ENCODE measurements at places on chromosomes 2 and 18.

DNA sequence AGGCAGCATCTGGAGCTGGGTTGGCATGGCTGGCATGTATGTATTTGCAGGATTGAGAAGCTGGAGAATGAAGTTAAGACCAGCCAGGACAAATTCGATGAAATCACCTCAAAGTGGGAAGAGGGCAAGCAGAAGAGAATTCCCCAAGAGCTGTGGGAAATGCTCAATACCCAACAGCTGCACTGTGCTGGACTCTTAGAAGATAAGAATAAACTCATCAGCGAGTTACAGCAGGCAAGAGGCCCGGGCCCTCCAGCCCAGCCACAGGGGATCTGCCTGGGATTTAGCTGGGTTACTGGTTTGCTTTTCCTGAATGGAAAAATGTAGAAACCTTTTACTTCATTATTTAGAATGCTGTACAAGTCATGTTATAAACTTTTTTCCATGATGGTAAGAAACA is 22.5 kb downstream of the DRC1 start:
- DNase-seq: no peak

DNA sequence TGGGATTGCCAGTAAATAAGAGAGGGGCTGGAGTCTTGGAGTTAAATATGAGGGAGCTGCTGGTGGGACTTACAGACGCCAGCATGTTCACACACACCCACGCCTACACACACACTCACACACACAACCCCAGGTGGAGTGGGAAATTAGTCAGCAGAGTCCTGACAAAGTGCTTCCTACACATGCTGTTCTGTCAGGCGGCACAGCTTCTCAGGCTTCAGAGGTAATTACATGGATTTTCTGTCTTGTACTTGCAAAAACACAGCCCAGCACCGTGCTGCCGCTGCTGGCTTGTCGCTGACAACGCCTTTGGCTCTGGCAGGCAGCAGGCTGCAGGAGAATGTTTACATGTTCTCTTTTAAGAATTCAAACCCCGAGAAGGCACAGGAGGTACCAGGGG is 1186.3 kb upstream of the CELF4 start:
- DNase-seq: no peak

- no peak for DNase-seq
These were observed 79.7 kb downstream of the HS1BP3 start for GRCh38 chr2:20571231-20571630.

DNA sequence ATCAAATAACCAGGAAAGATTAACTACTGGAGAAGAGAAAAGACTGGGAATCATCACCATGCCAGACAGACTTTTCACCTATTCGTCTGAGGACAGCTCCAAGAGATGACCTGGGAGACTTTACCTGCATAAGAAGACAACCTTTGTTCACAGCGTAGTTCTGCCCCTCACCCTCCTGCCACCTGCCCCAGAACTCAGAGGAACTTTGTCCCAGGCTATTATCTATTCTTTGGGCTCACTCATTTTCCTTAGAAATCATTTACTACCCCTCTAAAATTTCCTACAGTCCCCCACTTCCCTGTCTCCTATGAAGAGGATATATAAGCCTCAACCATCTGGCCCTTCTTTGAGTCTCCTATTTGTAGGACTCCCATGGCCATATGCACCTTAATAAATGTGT is 19.3 kb upstream of the COPS8 start:
- DNase-seq: no peak

DNA sequence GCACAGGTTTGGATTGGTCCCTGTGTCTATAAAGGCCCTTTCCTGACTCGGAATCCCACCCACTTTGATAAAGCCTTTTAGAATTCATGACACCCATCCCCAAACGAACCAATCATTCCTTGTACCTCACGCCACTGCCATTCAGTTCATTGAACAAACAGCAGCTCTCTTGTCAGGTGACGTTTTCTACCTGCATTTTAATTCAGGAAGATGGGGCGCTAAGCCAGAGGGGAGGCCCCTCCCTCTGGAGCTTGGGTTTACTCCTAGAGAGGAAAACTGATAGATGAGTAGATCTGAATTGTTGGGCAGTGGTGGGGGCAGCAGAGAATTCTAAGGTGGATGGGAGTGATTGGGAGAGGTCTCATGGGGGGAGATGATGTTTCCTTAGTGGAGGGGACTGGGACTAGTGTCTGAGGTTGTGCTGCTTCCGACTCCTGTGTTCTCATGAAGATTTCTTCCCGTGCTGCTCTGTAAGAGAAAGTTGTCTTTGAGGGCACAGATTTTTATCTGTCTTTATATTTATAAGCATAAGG is 9.6 kb downstream of the RRM2 start:
- no peak for DNase-seq

DNA sequence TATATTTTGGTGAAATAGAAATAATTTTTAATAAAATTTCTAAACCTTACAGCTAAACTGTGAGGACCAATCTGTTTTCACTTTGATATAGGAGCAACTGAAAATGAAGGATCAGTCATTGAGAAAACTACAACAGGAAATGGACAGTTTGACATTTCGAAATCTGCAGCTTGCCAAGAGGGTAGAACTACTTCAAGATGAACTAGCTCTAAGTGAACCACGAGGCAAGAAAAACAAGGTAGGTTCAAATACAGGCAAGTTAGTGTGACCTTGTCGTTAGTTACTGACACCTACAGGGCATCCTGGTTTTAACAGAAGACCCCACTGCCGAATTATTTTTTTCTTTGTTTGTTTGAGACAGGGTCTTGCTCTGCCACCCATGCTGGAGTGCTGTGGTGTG is 75.5 kb upstream of the STON1 start:
- no peak for DNase-seq

DNA sequence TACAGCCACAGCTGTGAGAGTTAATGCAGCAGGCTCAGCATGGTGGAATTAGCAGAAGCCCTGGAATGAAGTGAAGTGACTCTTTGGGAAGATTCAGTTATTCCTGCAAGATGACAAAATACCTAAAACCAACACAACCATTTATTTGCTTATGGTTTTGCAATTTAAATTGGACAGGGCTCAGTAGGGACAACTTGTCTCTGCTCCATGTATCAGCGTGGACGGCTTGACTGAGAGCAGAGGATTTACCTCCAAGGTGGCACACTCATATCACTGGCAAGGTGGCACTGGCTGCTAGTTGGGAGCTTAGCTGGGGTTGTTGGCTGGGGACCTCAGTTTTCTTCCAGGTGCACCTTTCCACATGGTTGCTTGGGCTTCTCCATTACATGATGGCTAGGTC is 58.3 kb downstream of the LTBP1 start:
- DNase-seq: no peak

DNA sequence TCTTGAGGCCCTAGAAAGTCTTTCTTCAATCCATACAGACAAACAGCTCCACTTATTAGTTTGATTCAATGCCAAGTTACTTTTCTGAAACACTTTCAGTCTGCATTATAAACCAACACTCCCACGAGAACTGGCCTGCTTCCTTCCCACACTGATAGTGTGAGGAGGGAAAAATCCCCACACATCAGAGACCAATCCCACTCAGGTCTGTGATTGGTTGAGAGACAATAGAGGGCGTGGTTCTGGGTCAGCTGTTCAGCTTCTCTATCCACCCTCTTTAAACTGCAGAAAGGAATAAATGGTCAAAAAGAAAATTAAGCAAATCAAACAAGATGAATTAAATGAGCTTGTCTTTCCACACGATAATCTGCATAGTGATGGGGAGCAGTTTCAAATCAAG is 152.5 kb downstream of the NRP2 start:
- no peak for DNase-seq

- no peak for DNase-seq
These were observed 64.0 kb downstream of the CHST9 start for GRCh38 chr18:27121108-27121507.

DNA sequence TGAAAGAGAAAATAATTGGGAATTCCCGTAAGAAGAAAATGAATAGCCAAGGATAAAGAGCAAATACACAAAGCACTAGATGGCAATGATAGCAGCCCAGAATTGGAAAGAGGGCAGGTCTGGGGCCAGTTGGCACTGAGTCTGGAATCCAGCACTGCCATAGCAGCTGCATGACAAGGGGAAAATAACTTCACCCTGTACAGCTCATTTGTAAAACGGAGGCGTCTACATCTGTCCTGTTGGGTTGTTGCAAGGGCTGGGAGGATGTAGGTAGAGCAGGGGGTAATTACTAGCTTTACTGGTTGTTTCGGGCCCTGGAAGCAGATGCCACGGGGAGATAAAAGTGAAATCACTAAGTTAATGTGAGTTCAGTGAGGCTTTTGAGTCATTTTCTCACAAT is 110.0 kb upstream of the RASGRP3 start:
- DNase-seq: no peak

DNA sequence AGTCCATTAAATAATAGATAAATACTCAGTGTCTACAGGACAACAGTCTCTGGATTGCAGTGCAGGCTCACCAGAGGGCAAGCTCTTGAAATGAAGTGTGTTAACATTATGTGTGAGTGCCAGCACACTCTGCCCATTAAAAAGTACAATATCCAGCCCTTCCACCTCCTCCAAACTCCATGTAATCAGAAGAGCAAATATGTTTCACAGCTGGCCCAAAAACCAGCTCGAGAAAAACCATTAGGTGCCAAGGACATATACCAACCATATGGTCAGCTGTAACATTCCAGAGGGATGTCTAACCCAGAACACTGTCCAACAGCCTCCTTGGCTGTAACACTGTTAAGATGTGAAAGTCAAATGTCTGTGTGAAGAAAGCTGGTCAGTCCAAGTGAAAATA is 112.2 kb downstream of the ZNF385B start:
- no peak for DNase-seq

GRCh38 chr2:26521054-26521912 is 43.4 kb upstream of the OTOF start:
- DNase-seq: no peak

- DNase-seq: no peak
These were observed 165.1 kb downstream of the TMEM163 start for GRCh38 chr2:134553657-134554056.

DNA sequence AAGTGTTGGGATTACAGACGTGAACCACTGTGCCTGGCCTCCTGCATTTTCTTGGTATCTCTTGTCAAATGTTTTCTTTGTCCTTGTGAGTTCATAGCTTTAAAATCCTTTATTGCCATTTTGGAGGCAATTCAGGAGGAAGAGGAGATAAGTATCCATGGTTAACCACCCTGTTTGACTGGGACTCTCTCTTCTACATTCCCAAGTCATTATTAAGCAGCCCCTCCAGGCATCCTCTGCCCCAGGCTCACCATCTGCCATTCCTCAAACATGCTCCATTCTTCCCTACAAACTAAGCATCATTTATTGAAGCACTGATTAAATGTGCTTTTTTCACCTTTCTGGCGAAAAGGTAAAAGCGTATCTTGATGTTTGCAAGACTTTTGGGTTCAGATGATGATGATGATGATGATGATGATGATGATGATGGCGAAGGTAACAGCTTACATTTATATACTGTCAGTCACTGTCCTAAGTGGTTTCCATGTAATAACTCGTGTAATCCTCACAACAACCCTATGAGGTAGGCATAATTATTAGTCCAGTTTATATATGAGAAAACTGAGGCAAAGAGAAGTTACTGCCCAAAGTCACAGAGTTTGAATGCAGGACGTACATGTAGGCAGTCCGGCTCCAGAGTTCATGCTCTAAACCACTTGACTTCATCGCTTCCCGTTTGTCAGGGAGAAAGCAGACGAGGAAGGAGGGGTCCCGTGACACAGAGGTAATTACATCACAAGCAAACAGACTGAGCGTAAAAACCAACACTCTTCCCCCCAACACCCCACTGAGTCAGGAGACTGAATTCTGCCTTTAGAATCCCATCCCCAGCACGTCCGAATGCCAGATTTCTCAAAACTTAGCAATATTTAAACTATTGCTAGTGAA is 69.7 kb upstream of the ACKR3 start:
- no peak for DNase-seq

DNA sequence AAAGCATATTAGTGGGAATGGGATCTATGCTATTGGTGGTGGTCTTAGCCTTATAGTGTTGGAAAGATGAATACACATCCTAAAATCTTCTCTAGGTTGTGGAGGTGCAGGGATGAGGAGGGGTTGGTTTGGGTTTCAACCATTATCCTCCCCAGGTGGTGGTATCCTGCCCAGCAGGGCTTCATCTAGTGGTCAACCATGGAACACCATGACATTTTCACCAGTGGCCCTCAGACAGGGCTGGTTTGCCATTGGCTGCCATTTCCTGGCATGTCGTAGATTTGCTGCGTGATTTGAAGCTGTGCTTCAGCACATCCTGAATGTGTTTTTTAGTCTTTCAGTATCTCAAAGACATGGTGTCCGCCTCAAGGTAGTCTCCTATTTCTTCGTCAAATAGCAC is 391.2 kb upstream of the HNRNPA3 start:
- DNase-seq: no peak

DNA sequence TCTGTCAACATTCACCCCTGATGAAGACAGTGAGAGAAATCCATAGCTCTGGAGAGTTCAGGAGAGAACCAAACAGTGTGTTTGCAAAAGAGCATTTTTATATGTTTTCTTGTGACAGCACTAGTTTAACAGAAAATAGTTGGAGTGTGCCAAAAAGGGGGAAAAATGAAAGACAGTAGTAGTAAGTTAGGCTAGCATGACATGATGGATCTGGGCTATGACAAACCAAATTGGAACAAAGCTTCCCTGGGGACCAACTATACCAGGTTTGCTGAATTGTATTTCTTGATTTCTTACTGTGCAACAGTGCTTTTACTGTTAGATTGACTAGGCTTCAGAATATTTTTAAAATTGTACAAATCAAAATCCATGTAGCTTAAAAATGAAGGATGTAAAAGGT is 159.8 kb downstream of the ARHGAP15 start:
- no peak for DNase-seq

GRCh38 chr2:67108231-67108630 is 288.9 kb upstream of the ETAA1 start:
- no peak for DNase-seq

GRCh38 chr18:80232710-80233109 is 14.6 kb downstream of the PARD6G start:
- no peak for DNase-seq

DNA sequence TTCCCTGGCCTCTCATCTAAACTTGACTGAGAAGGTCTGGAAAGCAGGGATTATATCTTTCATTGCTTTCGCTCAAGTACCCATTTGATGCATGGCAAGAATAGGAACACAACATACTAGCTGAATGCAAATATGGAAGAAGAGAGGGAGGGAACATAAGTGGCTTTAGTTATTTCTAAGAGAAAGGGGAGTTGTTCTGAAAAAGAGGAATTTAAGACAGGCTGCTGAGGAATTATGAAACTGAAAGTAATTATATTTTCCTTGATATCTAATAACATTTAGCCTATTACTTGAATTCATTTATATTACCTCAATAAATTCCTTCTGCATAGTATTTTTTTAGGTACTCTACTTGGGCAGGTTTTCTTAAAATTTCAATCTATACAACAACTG is 105.8 kb upstream of the TTN start:
- DNase-seq: no peak

DNA sequence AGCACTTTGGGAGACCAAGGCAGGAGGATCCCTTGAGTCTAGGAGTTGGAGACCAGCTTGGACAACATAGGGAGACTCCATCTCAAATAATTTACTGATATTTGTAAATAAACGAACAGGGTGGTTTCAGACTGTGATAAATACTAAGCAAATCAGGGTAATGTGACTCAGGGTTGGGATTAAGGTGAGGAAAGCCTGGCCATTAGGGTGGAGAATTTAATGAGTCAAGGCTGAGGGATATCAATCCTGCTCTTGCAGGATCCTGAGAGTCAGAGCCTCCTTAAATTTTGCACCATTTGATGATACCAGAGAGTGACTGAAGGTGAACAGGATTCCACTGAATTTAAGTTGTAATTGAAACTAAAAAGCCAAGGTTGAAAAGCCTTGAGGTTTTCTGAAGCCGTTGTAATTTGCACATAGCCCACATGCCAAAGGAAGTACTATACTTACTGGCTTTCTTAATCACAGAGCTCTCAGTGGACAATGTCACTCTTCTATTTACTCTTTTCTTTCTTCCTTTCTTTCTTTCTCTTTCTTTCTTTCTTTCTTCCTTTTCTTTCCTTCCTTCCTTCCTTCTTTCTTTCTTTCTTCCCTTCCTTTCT is 28.6 kb upstream of the AP1S3 start:
- DNase-seq: no peak

Measured in activated naive CD4-positive, alpha-beta T cell (primary cell).